ENCODE measurements at places on chromosomes 12 and 14.

DNA sequence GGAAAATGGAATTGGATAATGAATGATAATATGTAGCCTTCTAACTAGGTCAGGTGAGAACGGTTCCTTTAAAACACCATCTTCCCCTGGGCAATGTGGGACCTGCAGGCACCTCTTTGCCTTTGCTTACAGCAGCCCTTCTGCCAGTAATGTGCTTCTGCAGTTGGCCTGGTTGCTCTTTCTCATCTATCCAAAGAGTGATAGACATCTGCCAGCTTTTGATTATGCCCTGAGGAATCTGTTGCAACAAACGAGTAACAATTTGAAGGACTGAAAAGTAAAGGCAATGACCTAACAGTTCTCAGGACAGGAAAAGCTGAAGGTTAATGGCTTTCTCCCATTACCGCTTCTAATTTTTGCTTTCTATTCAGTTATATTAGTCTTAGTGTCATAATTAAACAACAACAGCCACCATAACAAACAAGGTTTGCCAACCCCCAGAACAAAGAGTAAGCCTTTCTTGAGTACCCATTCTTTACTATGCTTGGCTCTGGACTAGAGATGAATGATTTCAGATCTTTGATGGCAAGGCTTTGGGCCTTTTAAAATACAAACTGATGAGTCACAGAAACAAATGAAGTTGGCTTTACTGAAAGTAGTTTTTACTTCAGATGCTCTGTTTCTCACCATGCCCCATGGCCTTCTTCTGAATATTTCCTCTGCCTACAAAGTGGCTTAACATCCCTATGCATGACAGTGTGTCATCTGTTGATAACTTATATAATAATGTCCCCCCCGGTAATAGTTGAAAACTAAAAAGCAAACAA lies 76.1 kb upstream of the KRR1 start:
- no peak for DNase-seq

DNA sequence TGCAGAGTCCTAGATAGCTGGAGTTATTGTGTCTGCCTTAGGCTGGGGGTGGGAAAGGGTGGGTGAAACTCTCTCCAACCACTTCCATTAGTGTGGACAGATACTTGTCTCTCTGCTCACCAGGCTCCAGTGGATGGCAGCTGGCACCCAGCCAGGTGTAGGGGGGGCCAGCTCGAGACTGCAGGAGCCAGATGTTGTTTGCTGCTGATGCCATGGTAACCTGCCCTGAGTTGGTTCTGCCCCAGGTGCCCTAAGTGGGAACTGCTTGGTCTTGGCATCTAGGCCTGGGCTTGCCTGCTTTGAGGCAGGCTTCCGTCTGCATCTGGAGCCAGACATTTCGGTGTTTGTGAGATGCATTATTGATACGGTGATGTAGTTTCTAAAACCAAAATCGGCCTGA lies 82.2 kb downstream of the ADCK1 start:
- peak; percentile 33 for DNase-seq

DNA sequence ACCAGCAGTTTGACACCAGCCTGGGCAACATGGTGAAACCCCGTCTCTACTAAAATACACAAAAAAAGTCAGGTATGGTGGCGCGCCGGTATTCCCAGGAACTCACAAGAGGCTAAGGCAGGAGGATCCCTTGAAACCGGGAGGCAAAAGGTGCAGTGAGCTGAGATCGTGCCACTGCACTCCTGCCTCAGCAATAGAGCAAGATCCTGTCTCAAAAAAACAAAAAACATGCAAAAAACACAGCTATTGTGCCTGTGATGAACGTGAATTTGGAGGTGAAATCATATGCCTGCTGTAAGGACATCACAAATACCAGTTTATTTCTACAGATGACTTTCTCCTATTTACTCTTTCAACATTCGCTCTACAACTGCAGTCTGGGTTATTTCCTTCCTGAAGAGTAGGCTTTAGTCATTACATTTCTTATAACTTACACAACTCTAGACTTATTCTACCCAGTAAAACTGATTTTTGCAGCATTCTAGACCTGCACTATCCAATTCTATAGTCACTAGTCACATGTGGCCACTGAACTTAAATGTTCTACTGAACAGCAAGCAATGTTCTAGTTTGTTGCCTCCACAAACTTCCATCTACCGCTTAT lies 48.3 kb downstream of the HNRNPC start:
- DNase-seq, result no peak

DNA sequence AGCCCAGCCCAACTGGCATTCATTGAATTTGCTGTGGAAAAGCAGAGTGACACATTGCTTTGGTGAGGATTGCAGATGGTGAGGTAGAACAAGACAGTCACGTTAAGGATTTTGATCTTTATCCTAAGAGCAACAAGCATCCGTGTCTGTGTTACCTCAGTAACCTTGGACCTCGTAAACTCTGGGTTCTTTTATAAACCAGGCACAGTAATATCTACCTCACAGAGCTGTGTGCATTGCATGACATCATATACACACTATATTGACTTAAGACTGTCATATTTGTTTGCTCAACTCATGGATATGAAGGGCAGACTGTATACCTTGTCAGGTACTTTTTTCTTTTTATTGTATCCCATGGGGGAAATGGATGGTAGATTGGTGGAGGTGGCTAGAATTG lies 156.2 kb downstream of the ETV6 start:
- DNase-seq, result no peak

GRCh38 chr14:21070083-21070609 lies at the start of gene ARHGEF40:
Gene ARHGEF40, plus strand, starts transcription at chr14:21070304. Its CDS starts 93 bp downstream, at chr14:21070397.
- DNase-seq, result no peak

- no peak for DNase-seq
Measured at GRCh38 chr14:105203057-105203531, 22.0 kb upstream of the NUDT14 start.

DNA sequence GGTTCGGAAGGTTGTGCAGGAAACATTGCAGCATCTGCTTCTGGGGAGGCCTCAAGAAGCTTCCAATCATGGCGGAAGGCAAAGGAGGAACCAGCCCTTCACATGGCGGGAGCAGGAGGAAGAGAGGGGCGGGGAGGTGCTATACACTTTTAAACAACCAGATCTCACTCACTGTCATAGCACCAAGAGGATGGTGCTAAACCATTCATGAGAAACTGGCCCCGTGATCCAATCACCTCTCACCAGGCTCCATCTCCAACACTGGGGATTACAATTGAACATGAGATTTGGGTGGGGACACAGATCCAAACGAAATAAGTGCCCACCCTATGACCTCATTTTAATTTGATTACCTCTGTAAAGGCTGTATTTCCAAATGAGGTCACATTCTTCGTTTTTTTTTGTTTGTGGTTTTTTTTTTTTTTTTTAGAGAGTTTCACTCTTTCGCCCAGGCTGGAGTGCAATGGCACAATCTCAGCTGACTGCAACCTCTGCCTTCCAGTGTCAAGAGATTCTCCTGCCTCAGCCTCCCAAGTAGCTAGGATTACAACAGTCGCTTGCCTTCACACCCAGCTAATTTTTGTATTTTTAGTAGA lies 11.4 kb upstream of the ORAI1 start:
- no peak for DNase-seq

GRCh38 chr12:111230649-111231048 lies 138.2 kb downstream of the PHETA1 start:
- DNase-seq, result no peak

DNA sequence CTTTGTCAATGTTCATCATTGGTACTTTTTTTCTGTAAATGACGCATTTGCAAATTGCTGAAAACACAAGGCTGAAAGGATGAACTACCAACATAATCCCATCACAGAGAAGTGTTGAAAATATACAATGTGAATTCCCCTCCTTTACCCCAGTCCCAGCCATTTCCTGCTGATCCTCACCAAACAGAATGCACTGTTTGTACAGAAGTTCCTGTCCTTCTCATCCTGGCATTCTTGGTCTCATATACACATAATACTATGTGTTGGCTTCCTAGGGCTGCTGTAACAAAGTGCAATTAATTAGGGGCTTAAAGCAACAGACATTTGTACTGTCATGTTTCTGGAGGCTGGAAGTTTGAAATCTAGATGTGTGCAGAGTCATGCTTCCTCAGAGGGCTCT lies 836.2 kb upstream of the MGAT4C start:
- no peak for DNase-seq

- DNase-seq, result no peak
Measured at GRCh38 chr12:54740882-54741281, 92.7 kb upstream of the DCD start.

DNA sequence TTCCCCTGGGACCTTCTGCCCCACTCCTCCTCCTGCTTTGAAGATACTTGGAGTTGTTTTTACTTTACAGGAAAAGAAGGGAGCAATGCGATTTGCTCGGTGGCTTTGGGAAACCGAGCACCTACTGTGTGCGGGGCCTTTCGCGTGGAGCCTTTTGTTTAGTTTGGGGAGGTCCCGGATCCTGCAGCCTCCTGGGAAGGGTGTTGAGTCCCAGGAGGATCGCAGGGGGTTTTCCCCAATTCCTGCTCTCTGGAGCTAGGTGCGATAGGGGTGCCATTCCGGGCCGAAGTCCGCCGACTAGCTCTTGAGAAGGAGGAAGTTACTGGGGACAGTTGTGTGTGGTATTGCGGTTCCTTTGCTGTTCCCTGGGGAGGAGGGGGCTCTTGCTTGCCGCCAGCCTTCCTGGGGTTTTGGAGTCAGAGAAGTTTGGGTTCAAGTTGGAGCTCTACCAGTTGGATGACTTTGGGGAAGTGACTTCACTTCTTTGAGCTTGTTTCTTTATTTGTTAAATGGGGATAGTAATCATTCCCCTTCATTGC lies 1.1 kb downstream of the BRI3BP start:
- no peak for DNase-seq

GRCh38 chr12:93419388-93420034 lies 22.2 kb downstream of the UBE2N start:
- peak; percentile 44 for DNase-seq

DNA sequence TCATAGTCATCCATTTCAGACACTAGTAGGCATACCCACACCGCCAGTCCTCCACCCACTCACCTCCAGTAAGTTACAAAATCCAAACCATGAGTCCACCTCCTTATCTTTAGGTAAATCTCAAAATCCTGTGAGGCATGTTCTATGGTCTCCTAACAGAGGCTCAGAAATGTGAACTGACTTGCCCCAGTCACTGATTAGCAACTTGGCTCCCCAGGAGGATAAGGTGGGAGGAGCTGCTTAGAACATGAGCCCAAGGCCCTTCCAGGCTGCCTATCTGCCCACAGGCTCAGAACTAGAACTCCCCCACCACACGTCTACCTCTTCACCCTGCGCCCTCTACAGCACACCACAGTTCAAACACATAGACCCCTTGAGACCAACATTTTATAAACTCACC lies 19.9 kb downstream of the SETD3 start:
- DNase-seq, result no peak

GRCh38 chr12:13061377-13061776 lies 17.2 kb downstream of the FAM234B start:
- no peak for DNase-seq

DNA sequence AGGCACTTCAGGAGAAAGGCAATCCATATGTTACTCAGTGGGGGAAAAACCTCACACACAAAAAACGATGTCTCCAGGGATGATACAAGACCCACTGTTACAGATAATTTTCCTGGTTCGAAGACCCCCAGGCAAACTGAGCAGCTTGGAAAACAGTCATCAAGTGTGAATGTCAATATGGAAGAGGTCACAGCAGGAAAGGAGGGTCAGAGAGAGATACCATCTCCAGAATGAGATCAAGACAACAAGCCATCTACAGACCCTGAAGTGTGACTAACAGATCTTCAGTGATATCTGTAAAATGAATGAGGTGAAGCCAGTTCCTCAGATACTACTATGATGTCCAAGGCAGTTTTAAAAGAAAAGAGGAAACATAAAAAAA lies 28.6 kb downstream of the GNS start:
- DNase-seq, result no peak
